Colonic mucosa (tissue), 4 donors: ENCODE measurements at places on chromosomes 13 and 19. TPM values are rescaled to one million over a fixed set of nuclear protein-coding genes. Genes with fewer than 3 reads are reported as not detected.

The BAX gene
- 223 TPM for total RNA-seq

The CLEC11A gene
- total RNA-seq = 4.5 TPM

- no peak for DNase-seq
Observed at GRCh38 chr13:40999416-40999815, 19.7 kb downstream of the ELF1 start.

The VSTM2B gene
- not detected for total RNA-seq

The RGL3 gene
- 13.8 TPM for total RNA-seq

GRCh38 chr13:60970736-60971135, 444.9 kb downstream of the PCDH20 start:
- no peak for DNase-seq

The SAMD1 gene
- total RNA-seq = 52.9 TPM

DNA sequence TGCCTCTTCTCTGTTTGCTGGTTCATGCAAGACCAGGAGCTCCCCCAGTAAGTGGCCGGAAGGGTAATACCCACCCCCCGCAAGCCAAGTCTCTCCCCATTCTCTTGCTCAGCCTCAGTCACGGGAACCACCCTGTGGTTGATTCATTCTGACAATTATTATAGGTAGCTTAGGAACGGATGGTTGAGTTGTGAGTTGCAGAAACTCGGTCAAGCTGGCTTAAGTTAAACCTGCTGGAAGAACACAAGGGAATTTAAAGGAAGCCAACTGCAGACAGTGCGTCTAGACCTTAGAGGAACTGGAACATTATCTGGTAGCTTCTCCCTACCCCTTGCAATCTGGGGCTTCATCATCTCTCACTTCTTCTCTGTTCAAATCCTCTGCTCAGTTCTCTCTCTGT, 8.9 kb downstream of the FPR1 start:
- no peak for DNase-seq

The MAMSTR gene
- 0.35 TPM for total RNA-seq

The ZC3H13 gene
- 37.5 TPM for total RNA-seq

GRCh38 chr19:13985771-13986347, 20.3 kb downstream of the RFX1 start:
- DNase-seq = no peak

The RNF225 gene
- not detected for total RNA-seq

GRCh38 chr19:50322234-50322633, 6.9 kb downstream of the KCNC3 start:
- DNase-seq = no peak

The PLEKHA4 gene
- 5.6 TPM for total RNA-seq

DNA sequence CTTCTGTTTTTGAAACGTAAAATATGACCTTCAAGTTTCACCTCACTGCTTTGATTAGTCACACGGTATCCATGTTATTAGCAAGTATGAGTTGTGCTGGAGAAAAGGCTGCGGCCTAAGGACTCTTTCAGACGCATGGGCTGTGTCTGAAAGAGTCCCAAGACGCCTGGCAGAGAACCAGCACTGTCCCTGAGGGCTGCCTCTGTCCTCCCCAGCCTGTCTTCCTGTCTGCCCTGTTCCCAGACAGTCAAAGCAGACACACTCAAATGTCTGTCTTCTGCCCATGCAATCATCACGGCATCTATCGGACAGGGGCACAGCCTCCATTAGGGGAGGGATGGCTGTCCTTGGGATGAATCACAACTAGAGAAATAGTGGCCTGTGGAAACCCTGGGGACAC, 65.5 kb downstream of the DPY19L3 start:
- no peak for DNase-seq

DNA sequence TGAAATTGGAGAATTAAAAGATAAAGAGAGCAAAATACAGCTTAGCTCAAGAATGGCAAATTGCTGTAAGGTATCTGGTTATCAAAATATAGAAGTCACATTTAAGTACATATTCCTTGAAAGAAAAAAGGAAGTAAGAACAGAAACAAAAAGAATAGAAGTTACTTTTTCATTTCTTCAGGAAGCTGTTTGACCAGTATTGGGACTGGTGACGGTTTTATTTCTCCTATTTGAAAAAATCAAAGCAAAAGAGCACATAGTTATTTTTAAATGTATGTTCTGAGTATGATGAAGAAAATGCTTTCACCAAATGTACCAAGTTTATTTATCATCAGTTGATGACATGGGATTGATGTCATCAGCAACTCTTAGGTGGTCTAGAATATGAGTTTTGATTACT, 83.1 kb upstream of the OXGR1 start:
- DNase-seq = no peak

The IGFLR1 gene
- 6.9 TPM for total RNA-seq

DNA sequence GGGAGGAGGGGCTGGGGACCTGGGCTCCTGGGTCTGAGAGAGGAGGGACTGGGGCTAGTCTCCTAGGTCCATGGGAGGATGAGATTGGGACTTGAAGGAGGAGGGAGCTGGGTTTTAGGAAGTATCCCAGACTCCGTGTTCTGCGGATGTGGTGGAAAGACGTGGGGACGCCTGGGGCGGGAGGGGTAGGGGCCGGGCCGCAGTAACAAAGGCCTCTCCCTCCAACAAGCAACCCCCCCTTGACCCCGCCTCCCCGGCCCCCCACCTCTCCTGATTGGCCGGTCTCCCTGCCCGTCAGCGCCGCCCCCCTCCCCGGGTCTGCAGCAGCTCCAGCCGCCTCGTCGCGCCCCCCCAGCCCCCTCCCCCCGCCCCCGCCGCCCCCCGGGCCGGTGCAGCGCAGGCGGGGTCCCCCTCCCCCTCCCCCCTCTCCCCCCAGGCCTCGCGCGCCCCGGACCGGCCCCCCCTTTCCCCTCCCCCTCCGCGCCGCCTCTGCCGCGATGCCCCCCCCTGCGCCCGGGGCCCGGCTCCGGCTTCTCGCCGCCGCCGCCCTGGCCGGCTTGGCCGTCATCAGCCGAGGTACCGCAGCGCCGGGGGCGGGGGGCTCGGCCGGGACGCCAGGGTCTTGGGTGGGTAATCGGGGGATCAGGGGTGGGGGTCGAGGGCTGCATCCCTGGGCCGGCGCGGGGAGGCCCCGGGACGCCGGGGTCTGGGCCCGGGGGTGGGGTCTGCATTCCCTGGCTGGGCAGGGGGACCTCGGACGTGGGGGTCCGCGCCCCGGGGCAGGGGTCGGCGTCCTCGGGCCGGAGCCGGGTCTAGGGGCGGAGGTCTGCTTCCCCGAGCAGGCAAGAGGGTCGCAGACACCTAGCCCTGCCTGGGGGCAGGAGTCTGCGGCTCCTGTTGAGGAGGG, at the start of gene IGLON5:
TSS of gene IGLON5 (plus strand) at position 294 of the 907 bp plus-strand sequence. CDS start at position 498, 204 bp downstream.
- no peak for DNase-seq

The ZIC5 gene
- total RNA-seq = not detected

GRCh38 chr13:77742801-77743200, 45.3 kb downstream of the SLAIN1 start:
- no peak for DNase-seq

The SYCN gene
- total RNA-seq = 2.1 TPM

DNA sequence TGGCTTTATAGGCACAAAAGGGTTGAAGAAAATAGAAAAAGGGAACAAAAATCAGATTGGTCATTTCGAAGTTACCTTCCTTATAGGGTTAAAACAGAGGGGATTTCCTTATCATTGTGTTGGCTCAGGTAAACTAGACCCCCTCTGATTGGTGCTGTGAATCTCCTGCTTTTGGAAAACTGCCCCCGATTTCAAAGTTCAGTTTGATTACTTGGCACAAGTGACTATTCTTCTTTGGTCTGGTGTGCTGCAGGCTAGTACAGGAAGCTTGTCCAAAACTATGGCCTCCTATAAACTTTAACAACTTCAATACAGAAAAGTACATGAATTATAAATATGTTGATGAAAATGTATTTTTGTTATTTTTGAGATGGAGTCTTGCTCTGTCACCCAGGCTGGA, 13.9 kb upstream of the TPTE2 start:
- DNase-seq = no peak

DNA sequence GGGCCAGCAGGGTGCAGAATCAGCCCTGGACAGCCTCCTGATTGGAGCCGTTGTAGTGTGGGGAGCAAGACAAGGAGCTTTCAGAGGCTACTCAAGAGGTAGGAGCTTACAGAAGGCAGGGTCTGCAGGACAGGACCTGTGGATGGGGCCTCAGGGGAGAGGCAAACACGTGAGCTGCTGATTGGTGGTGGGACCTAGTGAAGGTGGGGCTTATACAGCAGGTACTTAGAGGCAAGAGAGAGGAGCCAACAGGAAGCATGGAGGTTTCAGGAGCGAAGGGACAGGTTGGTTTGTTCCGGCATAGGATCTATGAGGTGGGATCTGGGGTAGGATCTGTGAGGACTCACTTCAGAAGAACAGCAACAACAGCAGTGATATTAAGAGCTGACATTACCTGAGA, 32.4 kb downstream of the ZSWIM4 start:
- no peak for DNase-seq

GRCh38 chr13:58583966-58584365, 952.4 kb downstream of the PCDH17 start:
- no peak for DNase-seq

GRCh38 chr13:89982407-89983095, 1364.9 kb upstream of the MIR17HG start:
- no peak for DNase-seq

The C3 gene
- total RNA-seq = 28.2 TPM

DNA sequence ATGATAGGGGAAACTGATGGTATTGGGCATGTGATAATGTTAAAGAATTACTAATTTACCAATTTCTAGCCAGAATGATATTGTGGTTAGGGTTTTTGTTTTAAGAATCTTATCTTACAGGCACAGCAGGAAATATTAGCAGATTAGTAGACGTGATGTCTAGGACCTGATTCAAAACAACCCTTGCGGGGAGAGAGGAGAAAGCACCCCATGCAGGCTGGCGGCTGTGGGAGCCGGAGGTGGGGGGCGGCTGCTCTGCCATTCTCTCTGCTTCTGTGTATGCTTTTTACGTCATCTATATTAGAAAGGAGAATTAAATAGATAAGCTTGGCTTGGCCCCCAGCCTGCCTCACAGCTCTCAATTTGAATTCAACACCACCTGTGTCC, 41.5 kb downstream of the MLLT1 start:
- no peak for DNase-seq
